HT1080 (cell line): ENCODE measurements at places on chromosomes 11 and 22.

- no peak for DNase-seq
Observed at GRCh38 chr11:84130646-84131427, 844.7 kb upstream of the CCDC90B start.

DNA sequence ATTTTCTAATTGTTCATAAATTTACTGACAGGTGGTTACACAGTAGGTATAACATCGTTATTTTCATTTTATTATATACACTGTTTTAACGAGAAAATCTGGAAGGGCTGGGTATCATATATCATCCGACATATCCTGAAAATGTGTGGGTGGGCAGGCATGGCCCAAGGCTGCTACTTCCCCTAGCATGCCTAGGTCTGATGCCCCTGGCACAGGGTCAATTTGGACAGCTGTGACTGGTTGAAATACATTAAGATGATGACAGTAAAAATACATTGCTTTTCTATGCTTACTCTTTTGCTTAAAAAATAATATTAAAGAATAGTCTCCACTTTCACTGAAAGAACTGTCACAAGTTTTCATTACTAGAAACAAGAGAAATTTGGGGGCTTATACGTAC is 908.8 kb downstream of the OPCML start:
- DNase-seq: no peak

DNA sequence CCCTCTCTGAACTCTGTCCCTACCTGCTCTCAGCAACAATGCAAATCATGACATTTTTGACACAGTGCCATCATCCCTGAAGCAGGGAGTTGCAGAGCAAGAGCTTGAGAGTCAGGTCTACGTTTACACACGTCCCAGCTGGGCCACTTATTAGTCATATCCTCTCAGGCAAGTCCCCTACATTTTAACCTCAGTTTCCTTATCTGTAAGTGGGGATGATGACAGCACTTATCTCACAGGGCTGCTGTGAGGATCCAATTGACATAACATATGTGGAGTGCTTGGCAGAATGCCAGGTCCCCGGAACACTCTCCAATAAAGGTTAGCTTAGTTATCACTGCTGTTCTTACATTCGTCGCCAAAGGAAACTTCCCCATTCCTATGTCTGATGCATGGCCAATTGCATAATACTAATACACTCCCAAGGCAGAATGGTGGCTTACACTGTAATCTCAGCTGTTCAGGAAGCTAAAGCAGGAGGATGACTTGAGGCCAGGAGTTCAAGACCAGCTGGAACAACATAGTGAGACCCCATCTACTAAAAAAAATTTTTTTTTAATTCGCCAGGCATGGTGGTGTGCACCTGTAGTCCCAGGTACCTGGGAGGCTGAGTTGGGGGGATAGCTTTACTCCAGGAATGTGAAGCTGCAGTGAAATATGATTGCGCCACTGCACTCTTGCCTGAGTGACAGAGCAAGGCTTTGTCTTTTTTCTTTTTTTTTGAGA is 16.6 kb downstream of the ASCC2 start:
- DNase-seq: peak; percentile 94

GRCh38 chr11:88689548-88690240 is 352.2 kb upstream of the CTSC start:
- DNase-seq: no peak

- peak; percentile 93 for DNase-seq
Observed at GRCh38 chr22:41288245-41288946, 2.4 kb upstream of the RANGAP1 start.

- no peak for DNase-seq
Observed at GRCh38 chr11:15670520-15671070, 555.9 kb downstream of the INSC start.

GRCh38 chr22:44402196-44403111 is 89.7 kb upstream of the SHISAL1 start:
- no peak for DNase-seq

DNA sequence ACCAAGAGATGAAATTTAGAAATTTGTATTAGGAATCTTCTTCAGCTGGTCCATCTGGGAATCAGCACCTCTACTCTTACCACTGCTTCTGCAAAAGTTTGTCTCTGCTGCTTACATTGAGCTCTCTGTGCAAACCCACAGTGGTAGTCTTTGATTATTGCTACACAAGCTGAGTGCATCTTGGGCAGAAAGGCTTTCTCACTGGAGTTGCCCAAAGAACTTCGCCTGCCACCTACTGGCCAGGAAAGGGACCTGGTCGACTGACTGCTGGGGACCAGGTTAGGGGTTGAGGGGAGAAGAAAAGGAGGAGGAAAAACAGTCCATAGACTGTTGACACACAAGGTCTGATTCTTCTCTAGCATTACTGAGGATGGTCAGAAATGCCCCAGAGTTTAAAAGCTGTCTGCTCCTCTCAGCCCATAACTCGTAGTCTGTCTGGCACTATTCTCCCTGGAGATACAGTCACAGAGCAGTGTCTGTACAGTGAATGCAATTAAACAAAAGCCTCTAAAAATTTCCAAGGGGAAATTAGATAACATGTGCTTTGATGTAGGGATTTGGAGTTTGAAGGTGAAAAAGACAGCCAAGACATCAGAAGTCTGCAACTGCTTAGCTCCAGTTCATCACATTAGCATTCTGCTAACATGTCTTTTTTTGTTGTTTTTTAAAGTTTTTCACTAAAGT is 215.0 kb upstream of the CTSC start:
- peak; percentile 51 for DNase-seq

GRCh38 chr22:39925909-39926679 is 25.2 kb downstream of the GRAP2 start:
- no peak for DNase-seq

DNA sequence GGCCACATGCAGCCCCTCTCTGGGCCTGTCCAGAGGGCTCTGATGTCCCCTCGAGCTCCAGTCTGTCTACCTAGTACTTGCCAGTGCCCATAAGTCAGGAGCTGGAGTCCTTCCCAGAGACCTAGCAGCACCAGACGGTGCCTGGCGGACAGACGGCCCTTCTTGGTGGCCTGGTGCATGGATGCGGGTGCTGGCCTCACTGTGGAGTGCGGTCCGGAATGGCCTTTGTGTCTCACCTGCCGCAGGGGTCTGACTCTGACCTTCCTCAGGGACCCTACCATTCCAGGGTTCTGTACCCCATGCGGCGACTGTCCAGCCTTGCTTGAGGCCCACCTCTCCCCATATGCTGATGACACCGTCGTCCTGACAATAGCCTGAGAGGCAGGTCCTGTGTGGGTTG is 29.4 kb upstream of the SMIM38 start:
- no peak for DNase-seq

GRCh38 chr22:29151316-29151715 is 54.4 kb upstream of the EMID1 start:
- no peak for DNase-seq

DNA sequence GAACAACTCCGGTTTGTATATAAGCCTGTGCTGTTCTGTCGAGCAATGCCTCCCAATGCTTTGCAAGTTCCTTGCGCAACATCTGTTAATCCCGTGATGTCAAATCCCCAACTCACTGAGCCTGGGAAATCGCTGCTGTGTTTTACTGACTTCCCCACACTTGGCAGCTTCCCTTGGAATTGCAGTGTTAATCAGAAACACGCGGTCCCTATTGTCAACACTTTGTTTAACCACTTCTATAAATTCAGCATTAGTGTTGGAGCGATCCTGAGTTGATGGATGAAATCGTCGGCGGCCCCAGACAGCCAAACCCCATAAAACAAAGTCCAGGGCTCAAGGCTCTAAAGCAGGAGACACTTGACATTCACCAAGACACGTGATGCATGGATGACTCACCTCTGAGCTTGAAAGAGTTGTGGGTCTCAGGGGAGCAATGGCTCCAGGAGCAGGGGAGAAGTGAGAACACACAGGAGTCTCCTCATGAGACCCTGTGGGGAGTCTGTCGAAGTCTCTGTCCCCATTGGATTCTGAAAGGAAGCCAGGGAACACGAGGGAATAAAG is 555.3 kb downstream of the MIAT start:
- DNase-seq: peak; percentile 72

- no peak for DNase-seq
Observed at GRCh38 chr11:62444236-62444833, 25.5 kb downstream of the SCGB1A1 start.

GRCh38 chr11:87255589-87255988 is 217.9 kb downstream of the TMEM135 start:
- no peak for DNase-seq

DNA sequence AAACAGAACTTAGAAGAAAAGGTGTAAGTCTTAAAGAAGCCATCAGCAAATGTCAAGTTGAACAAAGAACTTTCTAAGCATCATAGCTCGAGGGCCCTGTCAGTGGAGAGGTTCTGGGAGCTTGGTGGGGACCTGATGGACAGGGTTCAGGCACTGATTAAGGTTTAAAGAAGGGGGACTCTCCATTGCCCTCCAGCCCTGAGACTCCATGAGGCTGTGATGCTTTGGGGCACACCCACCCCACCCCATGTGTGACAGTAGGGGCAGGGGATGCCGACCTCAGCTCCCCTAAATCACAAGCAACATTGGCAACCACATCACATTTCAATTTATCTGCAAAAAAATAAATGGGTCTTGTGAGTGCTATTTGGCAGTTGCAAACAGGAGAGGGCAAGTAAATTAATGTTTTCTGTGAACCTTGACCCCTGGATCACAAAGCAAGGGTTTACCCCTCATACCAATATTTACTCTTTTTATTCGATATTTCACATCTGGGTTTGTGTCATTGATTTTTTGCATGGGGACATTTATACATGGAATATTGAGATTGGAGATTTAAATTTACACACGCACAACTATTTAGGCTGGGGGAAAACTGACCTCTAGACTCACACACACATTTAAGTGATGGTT is 37.1 kb upstream of the ANO1 start:
- DNase-seq: no peak

GRCh38 chr11:13258855-13259254 is 18.7 kb upstream of the BMAL1 start:
- DNase-seq: no peak

DNA sequence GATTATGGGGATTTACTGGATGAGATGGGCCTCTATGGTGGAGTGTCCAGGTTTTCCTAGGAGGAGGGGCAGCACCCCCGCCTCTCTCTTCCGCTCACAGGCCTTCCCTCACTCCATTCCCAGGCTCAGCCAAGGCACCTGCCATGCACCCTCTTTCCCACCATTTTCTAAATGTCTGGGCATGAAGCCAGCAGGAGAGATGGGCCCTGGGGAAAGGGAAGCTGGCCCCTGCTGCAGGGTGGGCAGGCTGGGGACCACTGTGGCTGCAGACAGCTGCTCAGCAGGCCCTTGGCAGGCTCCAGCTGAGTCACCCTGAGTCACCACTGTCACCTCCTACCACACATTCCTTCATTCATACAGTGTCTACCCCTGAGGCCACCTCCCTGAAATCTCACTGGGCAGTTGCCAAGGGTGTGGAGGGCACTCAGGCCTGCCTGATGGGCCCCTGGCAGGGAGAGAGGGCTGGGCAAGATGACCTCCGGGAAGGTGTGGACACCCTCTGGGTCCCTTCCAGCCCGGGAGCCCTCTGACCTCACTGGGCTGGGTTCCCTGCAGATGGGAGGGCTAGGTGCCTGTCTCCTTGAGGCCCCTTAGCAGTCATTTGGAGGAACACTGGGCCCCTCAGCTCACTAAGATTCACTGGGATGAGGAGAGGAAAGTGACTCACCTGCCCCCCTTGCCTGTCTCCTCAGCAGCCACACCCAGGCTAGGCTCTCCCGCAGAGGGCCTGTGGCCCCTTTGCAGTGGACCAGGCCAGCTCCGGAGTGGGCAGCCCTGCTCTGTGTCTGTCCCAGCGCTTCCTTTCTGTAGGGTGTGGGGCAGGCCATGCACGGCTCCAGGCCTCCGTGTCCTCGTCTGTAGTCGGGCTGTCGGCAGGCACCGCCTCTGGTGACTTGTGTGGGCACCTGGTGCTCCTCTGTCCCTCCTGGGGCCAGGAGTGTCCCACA is 7.8 kb downstream of the MYEOV start:
- peak; percentile 100 for DNase-seq

- DNase-seq: no peak
Observed at GRCh38 chr22:38968801-38969200, 11.4 kb downstream of the APOBEC3A start.

GRCh38 chr11:128465946-128466705 is 121.2 kb downstream of the ETS1 start:
- no peak for DNase-seq

GRCh38 chr11:43548916-43549315 is 131.6 kb upstream of the HSD17B12 start:
- DNase-seq: no peak

GRCh38 chr22:19109198-19110063 is 12.8 kb downstream of the DGCR2 start:
- DNase-seq: no peak

DNA sequence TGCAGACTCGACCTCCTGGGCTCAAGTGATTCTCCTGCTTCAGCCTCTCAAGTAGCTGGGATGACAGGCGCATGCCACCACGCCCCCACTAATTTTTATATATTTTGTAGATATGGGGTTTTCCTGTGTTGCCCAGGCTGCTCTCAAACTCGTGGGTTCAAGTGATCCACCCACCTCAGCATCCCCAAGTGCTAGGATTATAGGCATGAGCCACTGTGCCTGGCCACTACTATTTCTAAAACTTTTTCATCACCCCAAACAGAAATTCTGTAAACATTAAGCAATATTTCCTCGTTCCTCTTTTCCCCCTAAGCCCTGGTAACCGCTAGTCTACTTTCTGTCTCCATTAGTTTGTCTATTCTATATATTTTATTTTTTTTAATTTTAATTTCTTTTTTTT is 9.0 kb upstream of the ATG16L2 start:
- DNase-seq: no peak

GRCh38 chr11:78420796-78421209 is 3.2 kb upstream of the GAB2 start:
- no peak for DNase-seq

DNA sequence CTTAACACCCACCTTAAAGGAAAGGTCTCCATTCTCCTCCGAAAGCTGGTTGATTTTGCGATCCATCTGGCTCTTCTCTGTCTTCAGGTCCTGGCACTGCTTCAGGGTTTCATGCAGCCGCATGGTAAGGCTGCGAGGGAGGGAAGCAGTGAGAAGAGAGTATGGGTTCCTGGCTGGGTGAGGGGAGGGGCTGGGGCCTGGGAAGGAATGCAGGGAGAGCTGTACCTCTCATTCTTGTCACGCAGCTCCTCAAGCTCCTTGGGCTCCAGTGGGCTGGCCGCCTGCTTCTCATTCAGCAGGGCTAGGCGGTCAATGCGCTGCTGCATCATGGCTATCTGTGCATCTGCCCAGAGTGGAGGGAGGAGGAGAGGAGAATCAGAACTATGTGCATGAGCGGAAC is 19.5 kb downstream of the IL18BP start:
- no peak for DNase-seq

GRCh38 chr11:119473901-119474681 is 51.1 kb upstream of the THY1 start:
- DNase-seq: no peak

GRCh38 chr11:112357488-112357887 is 96.8 kb upstream of the PLET1 start:
- no peak for DNase-seq

GRCh38 chr11:88103337-88104206 is 71.7 kb downstream of the RAB38 start:
- peak; percentile 78 for DNase-seq

- DNase-seq: no peak
Observed at GRCh38 chr11:111361052-111361801, 17.8 kb downstream of the POU2AF1 start.
